ENCODE measurements at places on chromosomes 4 and X.

- no peak for DNase-seq
These were observed 69.3 kb downstream of the TSC22D3 start for GRCh38 chrX:107706309-107706708.

- no peak for DNase-seq
These were observed 156.4 kb downstream of the AMELX start for GRCh38 chrX:11449613-11450012.

DNA sequence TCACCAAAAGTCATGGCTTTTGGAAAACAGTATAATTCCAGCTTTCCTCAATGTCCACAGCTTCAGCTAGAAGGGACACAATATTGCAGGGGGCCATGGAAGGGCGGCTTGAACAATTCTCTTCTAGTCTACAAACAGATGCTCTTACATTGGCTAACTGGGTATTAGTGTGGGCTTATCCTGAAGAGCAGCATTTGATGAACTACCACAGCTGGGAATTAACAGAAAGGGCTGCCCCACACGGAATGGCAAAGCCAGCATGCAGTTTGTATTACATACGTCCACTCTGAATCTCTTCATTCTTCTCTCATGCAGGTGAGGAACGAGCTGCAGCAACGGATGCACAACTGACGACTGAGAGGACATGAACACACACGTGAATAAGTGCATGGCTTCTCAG lies 13.0 kb upstream of the PDCL2 start:
- DNase-seq, result no peak

DNA sequence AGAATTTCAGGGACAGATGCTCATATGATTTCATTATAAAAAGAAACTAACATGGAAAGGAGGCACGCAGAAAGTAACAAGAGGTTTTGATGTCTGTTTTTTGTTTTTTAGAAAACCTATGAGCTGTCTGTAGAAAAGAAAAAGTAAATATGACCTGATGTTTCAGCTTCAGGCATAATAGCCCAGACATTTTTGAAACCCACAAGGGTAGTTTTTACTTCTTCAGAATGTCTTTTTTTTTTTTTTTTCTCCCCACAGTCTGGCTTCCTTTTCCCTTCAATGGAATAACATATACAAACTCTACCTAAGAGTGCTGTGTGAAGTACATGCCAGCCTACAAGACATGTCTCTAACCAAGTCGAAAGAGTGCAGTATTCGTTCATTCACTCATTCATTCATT lies 18.3 kb upstream of the STX18 start:
- DNase-seq, result no peak

DNA sequence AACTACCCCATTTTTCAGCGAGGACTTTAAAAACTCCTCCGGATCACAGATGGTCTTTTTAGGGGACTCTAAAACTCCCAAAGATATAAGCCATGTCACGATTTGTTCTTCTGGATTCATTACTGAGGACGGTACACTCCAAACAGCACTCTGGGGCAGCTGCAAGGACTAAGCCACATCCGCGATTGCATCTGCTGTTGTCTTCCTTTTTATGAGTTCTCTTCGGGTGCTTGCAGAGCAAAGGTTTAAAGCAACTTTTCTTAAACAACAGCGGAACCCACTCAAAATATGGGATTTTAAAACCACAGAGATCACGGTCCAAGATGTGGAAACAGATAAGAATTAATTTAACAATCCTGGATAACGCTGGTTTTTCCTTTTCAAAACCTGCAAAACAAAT lies at the start of gene ARHGEF6:
Gene ARHGEF6 (minus strand): TSS at position 170 of the 400 bp plus-strand sequence. CDS start 50 bp downstream, at position 120.
- DNase-seq, result no peak

DNA sequence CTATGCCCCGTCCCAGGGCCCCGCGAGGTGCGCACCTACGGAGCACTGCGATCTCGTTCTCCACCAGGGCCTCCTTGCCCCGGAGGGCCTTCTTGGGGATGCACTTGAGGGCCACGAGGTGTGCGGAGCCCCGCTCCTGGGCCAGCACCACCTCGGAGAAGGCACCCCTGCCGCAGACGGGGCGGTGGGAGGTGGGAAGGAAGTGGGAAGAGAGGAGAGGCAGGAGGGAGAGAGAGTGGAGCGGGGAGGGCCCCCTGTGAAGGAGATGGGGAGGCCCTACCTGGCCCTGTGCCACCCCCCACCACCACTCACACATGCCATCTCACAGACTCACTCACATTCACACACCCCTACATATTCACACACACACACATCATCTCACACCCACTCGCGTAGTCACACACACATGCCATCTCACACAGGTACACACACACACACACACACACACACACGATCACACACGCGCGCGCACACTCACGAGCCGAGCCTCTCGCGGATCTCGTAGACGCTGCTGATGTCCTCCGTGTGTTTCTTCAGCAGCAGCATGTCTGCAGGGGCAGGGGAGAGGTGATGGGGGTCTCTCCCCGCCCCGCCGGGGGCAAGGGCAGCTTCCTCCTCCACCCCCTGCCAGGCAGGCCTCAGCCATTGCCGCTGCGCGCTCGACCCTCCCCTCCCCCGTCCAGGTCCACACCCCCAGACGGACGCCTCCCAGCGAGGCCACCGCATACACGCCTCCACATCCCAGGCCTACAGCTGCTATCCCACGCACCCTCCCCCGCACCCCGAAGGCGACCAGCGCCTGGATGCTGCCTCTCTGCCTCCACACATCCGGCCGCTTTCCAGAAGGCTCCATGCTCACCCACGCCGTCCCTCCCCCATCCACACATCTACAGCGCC lies 834 bp downstream of the PNCK start:
- no peak for DNase-seq
